ENCODE measurements at places on chromosomes 1 and 21.

DNA sequence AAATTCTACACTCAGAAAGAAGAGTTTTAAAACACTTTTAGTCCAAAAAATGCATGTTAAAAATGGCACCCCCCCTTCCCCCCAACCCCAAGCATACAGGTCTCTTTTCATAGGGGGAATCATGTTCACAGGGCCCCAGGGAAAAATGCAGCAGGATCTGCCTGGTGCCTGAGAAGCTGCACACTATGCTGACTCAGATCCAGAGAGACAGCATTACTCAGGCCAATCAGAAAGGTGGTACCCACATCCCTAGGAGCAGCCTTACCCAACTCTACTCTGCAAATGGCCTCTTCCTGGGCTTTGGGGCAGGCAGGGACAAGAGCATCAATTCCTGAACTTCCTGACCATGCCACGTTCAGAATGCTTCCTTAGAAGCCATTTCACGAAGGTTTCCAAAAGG lies 119.0 kb downstream of the HIVEP3 start:
- no peak for DNase-seq

DNA sequence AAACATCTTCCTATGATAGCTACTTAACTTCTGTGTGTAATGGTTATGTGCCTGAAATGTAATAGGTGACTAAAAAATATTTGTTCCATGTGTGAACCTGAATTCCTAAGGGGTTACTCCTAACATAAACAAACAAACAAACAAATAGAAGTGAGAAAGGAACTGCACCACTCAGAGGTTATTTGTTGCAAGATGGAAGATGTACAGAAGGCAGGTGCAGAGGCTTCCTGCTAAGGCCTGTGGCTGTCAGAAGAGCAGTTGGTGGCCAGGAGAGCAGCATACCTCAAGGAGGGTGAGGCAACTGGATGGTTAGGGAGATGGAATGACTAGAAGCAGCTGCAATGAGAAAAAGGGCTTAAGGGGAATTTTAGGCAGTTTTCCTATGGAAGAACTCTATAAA lies 940.6 kb downstream of the TTLL7 start:
- no peak for DNase-seq

DNA sequence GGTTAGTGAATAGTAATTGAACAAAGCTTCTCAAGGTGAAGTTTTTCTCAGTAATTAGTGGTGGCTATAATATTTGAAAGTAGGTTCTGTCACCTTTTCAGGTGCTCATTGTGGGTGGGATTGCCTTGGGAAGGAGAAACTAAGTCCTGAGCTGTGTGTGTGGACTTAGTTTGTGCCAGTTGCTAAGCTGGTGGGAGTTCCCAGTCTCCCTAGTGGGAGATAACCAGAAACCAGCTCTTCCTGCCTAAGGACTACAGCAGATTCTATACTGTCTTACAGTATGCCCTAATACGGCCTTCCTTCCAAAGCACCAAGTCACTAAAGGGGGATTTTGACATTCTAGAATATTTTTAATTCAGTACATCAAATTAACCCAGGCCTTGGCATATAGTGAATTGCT lies 94.3 kb downstream of the PTBP2 start:
- no peak for DNase-seq

GRCh38 chr1:100622966-100623762 lies 85.2 kb downstream of the GPR88 start:
- no peak for DNase-seq

GRCh38 chr21:31220575-31220974 lies 123.5 kb downstream of the TIAM1 start:
- no peak for DNase-seq

DNA sequence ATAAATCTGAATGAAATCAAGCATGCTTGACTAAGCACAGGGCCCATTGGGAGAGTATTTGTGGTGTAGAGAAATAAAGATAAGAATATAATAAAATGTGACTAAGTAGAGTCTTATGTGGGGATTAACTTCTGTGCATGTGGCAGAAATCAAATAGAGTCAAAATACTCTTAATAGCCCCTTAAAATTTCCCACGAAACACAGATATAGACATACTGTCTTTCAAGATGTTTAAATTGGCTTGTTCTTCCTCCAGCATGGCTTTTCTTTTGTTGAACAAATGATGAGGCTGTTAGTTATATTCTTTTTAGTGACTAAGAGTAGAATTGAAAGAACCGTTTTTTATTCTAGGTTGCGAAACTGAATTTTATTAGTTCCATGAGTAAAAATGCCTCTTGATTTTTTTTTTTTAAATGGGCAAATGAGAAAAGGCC lies 112.3 kb downstream of the RPS6KC1 start:
- DNase-seq: no peak

DNA sequence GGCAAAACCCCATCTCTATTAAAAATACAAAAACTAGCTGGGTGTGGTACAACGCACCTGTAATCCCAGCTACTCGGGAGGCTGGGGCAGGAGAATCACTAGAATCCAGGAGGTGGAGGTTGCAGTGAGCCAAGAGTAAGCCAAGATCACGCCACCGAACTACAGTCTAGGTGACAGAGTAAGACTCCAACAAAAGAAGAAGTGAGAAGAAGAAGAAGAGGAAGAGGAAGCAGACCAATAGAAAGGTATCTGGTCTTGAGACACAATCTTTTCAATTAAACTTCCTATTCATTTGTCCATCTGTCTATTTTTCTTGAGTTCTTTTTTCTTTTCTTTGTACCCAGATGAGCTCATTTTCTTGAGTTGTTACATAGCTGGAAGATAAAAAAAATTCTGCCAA lies 55.7 kb upstream of the ACADM start:
- DNase-seq: no peak

GRCh38 chr1:217896490-217896889 lies 265.3 kb downstream of the SPATA17 start:
- no peak for DNase-seq

- DNase-seq: no peak
Observed at GRCh38 chr1:110749960-110750359, 75.2 kb upstream of the KCNA3 start.

GRCh38 chr1:17128361-17128760 lies 9.1 kb upstream of the PADI2 start:
- no peak for DNase-seq

DNA sequence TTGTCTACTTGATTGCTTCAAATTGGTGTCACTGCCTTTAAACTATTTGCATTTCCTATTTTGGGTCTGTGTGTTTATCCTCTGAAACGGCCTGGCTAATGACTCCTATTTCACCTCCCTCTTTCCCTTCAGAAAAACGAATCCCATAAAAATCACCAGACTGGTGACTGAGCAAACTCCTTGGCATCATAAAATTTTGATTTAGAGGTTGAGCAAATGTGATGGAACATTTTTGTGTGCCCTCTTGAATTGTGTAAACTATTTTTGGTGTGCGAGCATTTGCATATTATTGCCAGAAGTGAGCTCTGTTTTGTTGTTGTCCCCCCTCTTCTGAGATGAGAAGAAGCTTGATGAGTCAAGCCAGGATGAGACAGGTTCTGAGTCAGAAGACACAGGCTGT lies 316.1 kb downstream of the AJAP1 start:
- no peak for DNase-seq

GRCh38 chr1:209202830-209203532 lies 380.5 kb upstream of the CAMK1G start:
- no peak for DNase-seq

DNA sequence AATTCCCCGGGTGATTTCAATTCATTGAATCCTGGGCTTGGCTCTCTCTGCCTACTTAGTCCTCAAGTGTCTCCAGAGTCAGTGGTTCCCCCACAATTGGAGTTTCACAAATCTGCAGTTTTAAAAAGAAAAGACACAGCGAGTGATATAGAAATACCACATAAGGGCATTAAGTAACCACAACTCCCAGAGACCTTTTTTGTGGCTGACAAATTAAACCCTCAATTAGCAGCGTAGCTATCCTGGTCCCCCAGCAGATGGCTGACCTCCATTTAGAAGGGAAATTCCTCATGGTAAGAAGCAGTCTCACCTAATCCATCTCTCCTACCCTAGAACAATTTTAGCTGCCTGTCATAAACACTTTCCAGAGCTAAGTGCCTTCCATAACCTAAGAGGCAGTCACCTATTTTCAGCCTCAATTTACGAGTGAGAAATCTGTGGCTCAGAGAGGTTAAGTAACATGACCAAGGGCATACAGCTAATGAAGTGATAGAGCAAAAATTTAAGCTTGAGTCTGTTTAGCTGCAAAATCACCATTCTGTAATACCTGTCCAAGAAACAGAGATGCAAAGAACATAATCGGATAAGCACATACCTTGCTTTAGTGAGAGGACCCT lies 56.0 kb upstream of the NBPF3 start:
- no peak for DNase-seq

- no peak for DNase-seq
Observed at GRCh38 chr21:39232861-39233291, 49.6 kb upstream of the PSMG1 start.

DNA sequence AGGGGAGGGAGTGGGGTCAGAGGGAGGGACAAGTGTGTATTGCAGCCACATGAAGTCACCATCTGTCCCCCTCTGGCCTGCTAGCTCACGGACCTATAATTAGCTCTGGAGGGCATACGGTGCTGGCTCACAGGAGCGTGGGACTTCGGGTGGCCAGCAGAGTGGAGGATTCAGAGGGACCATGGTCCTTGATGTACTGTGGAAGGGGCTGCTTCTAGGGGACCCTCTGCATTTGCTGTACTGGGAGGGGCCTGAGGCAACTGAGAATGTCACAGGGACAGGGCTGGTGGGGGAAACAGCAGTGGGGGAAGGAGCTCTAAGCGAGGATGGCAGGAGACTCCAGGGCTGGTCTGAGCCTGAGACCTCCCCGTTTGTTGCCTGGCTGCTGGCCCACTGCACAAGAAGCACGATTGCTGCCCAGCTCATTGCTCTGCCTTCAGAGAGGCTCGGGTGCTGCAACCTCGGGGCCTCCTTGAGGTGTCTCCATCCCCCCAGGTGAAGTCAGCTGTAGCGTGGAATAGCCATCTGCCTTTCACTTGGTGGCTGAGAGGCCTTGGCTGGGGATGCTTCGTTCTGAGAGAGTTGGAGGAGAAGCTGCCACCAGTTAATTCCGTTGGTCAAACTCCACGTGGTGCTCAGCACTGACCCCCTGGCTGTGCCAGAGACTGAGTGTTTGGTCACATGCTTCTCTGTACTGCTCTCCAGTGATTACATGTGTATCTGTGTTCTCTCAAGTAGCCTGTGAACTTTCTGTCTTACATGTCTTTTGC lies 2.7 kb downstream of the PPFIA4 start:
- DNase-seq: no peak

DNA sequence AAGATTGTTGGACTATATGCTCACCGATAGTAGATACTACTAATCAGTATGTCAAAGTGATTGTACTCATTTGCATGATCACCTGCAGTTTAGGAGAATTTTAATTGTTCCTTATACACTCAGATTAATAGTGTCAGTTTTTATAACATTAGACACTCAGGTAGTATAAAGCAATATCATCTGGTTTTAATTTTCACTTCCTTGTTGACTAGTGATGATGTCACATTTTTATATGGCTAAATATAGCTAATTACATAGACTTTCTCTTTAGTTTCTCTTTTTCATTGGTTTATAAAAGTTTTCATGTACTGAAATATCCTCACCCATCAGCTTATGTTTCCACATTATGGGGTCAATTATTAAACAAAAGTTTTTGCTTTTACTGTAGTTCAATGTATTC lies 1332.4 kb upstream of the ADGRL2 start:
- no peak for DNase-seq

- no peak for DNase-seq
Observed at GRCh38 chr21:36423771-36424433, 38.7 kb downstream of the CHAF1B start.

DNA sequence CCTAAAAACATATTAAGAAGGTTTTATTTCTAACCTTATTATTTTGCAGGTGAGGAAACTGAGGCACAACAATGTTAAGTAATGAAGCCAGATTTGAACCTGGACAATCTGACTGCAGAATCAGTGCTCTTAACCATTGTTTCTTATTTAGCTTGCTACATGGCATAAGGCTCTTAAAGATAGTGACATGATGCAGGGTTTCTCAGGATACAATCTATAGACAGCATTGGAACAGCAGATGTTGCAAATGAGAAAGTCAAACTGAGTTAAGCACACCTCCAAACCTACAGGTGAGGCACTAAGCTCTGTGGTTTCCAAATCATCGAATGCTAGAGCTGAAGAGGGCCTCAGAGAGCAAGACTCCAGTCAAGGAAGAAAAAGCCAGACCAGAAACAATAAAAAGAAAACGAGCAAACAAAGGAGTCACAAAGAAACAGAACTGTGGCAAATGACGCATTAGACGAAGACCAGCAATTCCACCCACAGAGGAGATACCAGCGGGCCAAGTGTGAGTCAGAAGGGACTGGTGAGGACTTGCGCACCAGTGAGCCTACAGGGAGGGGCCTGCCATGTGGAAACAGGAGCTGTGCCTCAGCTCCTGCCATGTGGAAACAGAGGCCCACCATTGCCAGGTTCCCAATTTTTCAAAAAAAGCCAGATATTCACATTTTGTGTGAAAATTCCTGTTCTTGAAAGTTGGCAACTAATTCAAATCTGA lies 14.4 kb downstream of the CD58 start:
- DNase-seq: no peak

DNA sequence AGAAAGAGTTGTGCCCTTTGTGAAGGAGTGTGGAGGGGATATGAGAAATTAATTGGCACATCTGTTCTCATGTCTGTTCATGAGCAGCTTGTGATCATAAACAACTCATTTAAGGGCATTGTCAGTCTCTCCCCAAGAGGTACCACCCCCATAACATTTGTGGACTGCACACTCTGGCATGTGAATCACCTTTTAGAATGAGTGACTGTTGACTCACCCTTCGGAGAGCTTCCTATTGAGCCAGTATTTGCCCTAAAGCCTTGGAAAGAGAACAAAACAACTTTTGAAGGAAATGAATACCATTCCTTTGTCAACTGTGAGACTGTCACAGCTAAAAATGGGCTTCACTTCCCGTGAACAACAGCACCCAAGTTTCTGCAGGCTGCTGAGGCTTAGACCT lies 27.5 kb upstream of the MYSM1 start:
- no peak for DNase-seq

DNA sequence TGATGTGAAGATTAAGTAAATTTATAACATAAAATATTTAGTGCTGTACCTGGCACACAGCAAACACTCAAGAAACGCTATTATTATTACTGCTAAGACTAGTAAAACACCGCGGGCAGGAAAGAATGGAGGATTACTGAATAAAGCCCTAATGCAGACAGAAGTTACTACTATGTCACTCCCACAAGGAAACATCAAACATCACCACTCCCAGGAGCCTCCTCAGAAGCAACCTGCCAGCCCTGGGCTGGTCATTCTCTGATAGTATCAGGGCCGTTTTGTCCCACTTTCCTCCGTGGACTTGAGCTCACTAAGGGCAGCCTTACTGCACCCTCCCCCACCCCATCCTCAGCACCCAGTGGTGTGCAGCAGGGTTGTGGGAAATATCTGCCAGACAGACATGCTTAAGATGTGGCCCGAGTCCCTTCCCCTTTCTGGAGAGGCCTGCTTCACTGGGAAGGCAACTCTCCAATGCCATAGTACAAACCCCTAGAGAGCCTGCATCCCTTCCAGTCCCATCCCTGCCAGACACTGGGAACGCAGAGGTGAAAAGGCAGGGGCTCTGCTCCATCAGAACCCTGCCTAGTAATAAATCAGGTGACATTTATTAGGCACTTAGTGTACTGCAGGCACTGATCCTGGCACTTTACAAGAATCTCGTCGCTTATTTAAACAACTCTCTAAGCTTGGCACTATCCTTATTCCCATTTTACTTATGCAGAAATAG lies 41.7 kb upstream of the ECE1 start:
- DNase-seq: no peak

- no peak for DNase-seq
Observed at GRCh38 chr1:190685676-190686075, 208.0 kb upstream of the BRINP3 start.
